Mucosa of gallbladder (tissue), 1 donor: ENCODE measurements at places on chromosomes 3 and 15. TPM values are rescaled to one million over a fixed set of nuclear protein-coding genes. Genes with fewer than 3 reads are reported as not detected.

The IL17RD gene
- total RNA-seq = 11.7 TPM

The C3orf52 gene
- total RNA-seq = 24.3 TPM

The FOXB1 gene
- not detected for total RNA-seq

The ALPK3 gene
- 7.6 TPM for total RNA-seq

The ZNF80 gene
- total RNA-seq = 0.17 TPM

The WDR53 gene
- 8.6 TPM for total RNA-seq

The KCNMB3 gene
- total RNA-seq = 3.1 TPM

The CADPS gene
- 37.2 TPM for total RNA-seq

The PARL gene
- total RNA-seq = 33.6 TPM

The OGG1 gene
- 37.6 TPM for total RNA-seq

The ZWILCH gene
- 5.3 TPM for total RNA-seq

The A4GNT gene
- total RNA-seq = not detected

The GCSAM gene
- 0.37 TPM for total RNA-seq

The CACNA2D3 gene
- 4.7 TPM for total RNA-seq

The PLCB2 gene
- total RNA-seq = 36.4 TPM

The DHFR2 gene
- 8.5 TPM for total RNA-seq

The CLEC3B gene
- 42.9 TPM for total RNA-seq

The TLR9 gene
- 1.4 TPM for total RNA-seq

The INO80 gene
- 20.1 TPM for total RNA-seq

The CHRNA7 gene
- total RNA-seq = 4.2 TPM

The ECE2 gene
- 0.14 TPM for total RNA-seq

The SERINC4 gene
- total RNA-seq = 0.23 TPM

The CAMP gene
- not detected for total RNA-seq

The DNAH12 gene
- 0.52 TPM for total RNA-seq

The AMIGO3 gene
- total RNA-seq = 0.43 TPM

The NR2E3 gene
- 3.0 TPM for total RNA-seq

The ADAMTSL3 gene
- total RNA-seq = 5.7 TPM

The ZPLD1 gene
- total RNA-seq = 14.2 TPM

The SLC27A2 gene
- 22.9 TPM for total RNA-seq
